ENCODE measurements at places on chromosomes 5 and 9.
A peak's percentile ranks its signal among the peaks of the same experiment; 100 is the strongest.

DNA sequence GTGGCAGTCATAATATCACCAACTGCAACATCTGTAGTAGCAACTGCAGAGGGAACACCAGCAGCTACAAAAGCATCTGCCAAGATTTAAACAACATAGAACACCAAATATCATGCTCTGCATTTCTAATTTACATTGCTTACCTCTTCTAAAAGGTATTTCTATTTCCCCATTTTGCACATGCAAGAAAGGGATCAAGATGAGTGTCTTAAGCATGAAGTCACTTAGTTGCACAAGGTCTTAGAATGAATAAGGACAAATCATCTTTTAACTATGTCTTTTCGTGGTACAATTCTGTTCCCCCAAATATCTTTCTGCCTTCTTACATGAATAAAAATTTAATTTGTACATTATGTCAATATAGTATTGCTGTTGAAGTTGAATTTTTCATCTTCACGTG is 1746.4 kb downstream of the EFNA5 start:
- H3K27me3 ChIP-seq: no peaks in the 10 kb centered on the region
- no peak overlapping the region for H3K4me3 ChIP-seq
- H3K4me1 ChIP-seq: no peaks in the 10 kb centered on the region
- no peak for DNase-seq

GRCh38 chr5:131272724-131273123 is 8.9 kb downstream of the CDC42SE2 start:
- no peaks in the 10 kb centered on the region for H3K27me3 ChIP-seq
- no peaks in the 10 kb centered on the region for H3K36me3 ChIP-seq
- H3K4me3 ChIP-seq: peak overlapping the region; percentile 19
- peaks cover 92% of the 10 kb centered on the region for H3K4me1 ChIP-seq
- DNase-seq: no peak

DNA sequence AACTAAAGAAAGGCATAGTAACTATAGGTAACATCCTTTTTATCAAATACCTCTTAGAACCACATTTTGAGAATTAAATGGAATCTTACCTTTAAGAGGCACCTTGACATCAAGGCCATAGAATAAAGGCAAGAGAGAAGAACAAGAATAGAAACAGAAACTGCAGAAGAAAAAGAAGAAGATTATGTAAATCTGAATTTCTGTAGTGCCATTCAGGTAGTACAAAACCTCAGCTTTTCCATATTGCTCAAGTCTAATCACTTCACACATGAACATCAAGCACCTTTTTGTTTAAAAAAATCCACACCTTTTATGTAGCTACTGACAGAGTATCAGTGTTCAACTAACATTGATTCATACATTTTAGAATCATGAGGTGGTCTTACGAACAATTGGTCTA is 91.8 kb upstream of the DPYSL3 start:
- DNase-seq: peak; percentile 67
- peaks cover 35% of the 10 kb centered on the region for H3K4me1 ChIP-seq
- H3K27ac ChIP-seq: peak overlapping the region; percentile 81
- H3K4me3 ChIP-seq: peak overlapping the region; percentile 13
- no peaks in the 10 kb centered on the region for H3K27me3 ChIP-seq

- peak overlapping the region; percentile 81 for H3K27ac ChIP-seq
- peaks cover 9% of the 10 kb centered on the region for H3K36me3 ChIP-seq
- peaks cover 61% of the 10 kb centered on the region for H3K4me1 ChIP-seq
- H3K27me3 ChIP-seq: no peaks in the 10 kb centered on the region
- peak overlapping the region; percentile 83 for H3K4me3 ChIP-seq
Measured at GRCh38 chr5:131634666-131634995, 398 bp downstream of the RAPGEF6 start.

DNA sequence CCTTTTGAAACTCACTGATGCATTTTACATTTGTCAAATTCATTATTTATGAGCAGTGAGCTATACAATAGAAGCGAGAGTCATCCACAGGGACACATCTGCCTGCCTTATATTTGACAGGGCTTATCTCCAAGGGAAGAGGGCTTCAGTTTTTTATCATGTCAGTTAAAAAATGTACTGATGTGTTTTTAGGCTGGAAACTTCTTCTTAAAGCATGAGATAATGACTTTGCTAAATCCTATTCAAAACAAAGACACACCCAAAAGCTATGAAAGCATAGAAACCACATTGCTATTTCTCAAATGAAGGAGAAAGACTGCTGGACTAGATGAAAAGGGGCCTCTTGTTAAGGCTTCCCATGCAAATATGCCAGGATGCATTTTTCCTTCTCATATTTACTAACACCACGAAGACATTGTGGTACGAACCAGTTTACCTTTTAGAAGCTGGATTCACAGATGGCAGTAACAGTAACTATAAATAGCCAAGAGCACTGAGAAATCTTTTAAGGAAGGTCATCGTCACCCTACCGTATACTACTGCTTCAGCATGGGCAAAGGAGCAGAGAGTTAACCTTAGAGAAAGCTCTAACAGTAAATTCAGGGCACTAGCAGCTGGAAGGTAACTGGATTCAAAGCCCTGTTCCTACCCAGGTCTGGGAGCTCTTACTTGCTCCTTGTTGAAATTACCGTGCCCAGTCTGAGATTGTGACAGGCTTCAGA is 86.3 kb upstream of the IFNK start:
- H3K4me1 ChIP-seq: no peaks in the 10 kb centered on the region
- DNase-seq: no peak
- no peaks in the 10 kb centered on the region for H3K36me3 ChIP-seq
- H3K27ac ChIP-seq: no peak overlapping the region
- no peak overlapping the region for H3K4me3 ChIP-seq
- no peaks in the 10 kb centered on the region for H3K27me3 ChIP-seq

Measured in Karpas-422 (cell line).